ENCODE measurements at places on chromosomes 7 and 10.

GRCh38 chr7:25544254-25544653 lies 316.0 kb upstream of the NPVF start:
- no peak for DNase-seq

GRCh38 chr7:15687546-15688278 lies 1.2 kb upstream of the MEOX2 start:
- DNase-seq: no peak

- DNase-seq: no peak
Measured at GRCh38 chr7:70703785-70704184, 428.2 kb upstream of the GALNT17 start.

- no peak for DNase-seq
Measured at GRCh38 chr10:13834581-13835286, 248.0 kb downstream of the PRPF18 start.

GRCh38 chr7:13904007-13904406 lies 85.5 kb downstream of the ETV1 start:
- DNase-seq: no peak

GRCh38 chr10:19819419-19820033 lies 3.3 kb downstream of the PLXDC2 start:
- DNase-seq: no peak

DNA sequence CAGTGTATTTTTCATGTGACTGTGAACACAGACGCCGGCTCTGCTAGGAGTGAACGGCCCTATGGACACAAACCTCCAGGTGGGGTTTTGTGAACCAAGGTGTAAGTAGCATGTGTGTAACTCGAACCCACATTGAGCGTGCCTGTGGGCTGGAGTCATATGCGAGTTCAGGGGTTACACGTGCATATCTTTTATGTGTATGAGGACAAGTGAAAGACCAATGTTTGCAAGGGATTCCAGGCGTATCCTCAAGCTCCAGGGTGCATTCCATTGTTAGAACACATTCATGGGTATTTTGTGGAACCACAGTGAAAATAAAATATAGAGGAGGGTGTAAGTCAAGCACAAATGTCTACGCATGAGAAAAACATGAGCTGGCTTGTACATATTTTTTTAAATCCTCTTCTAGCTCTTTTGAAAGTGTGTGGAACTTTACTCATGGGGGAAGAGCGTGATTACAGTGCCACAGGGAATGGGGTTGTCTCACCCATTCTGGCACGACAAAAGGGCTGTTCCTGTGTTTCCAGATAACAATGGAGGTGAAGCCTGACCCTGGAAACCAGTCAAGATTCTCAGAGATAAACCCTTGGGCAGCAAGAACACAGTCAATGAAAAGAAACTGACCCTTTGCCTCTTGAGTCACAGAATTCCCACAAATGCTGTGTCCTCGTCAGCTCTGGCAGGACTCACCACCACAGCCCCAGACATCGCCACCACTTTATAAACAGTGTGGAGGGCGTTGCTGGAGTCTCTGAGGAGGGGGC lies 37.0 kb upstream of the GOT1 start:
- no peak for DNase-seq

DNA sequence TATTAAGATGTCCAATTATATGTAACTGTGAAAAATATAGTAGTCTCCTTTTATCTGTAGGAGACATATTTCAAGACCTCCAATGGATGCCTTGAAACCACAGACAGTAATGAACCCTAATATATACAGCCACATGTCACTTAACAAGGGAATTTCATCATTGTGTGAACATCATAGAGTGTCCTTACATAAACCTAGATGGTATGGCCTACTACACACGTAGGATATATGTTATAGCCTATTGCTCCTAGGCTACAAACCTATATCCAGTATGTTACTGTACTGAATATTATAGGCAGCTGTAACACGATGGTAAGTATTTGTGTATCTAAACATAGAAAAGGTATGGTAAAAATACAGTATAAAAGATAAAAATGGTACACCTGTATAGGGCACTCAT lies 32.4 kb downstream of the MTPN start:
- DNase-seq: no peak

GRCh38 chr7:37128327-37129034 lies 320.2 kb downstream of the ELMO1 start:
- DNase-seq: no peak

GRCh38 chr7:95169678-95170077 lies 154.7 kb downstream of the PON1 start:
- no peak for DNase-seq

- DNase-seq: no peak
Measured at GRCh38 chr10:60479305-60480020, 89.8 kb upstream of the ANK3 start.

DNA sequence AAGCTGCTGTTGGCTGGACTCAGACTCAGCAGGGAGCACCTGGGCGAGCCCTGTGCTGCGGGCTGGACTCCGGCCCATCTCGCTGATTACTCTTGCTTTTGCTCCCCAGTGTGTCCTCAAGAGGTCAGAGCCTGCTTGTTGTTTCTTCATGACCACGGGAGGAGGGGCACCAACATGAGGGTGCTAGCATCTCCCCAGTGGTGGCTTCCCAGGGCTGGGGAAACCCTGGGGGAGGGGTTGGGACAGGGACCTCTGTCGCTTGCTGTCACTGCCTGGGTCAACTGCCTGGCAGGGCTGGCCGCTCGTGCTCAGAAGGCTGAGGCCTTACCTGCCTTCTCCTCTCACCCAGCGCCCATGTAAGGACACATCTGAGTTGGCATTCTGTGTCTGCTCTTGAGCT lies 152.3 kb upstream of the SHH start:
- DNase-seq: no peak

- DNase-seq: no peak
Measured at GRCh38 chr7:47470567-47471357, 111.1 kb downstream of the TNS3 start.

GRCh38 chr10:71268758-71269157 lies 50.3 kb upstream of the SLC29A3 start:
- DNase-seq: no peak

DNA sequence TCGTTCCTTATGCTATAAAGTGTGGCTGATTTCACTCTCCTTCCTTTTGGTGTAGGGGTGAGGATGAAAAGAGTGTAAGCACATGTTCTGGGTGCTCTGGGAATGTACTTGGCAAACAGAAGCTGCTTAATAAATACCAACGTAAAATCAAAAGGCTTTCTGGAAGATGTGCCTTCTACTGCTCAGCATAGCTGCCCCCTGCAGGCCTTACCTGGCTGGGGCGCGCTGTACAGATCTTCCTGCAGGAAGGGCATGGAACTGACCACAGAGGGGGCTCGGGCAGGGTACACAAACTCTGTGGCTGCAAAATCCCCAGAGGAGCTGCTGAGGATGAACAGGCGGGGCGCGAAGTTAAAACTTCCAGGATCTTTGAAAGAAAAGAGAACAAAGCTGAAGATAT lies 169.4 kb downstream of the SVIL start:
- no peak for DNase-seq

DNA sequence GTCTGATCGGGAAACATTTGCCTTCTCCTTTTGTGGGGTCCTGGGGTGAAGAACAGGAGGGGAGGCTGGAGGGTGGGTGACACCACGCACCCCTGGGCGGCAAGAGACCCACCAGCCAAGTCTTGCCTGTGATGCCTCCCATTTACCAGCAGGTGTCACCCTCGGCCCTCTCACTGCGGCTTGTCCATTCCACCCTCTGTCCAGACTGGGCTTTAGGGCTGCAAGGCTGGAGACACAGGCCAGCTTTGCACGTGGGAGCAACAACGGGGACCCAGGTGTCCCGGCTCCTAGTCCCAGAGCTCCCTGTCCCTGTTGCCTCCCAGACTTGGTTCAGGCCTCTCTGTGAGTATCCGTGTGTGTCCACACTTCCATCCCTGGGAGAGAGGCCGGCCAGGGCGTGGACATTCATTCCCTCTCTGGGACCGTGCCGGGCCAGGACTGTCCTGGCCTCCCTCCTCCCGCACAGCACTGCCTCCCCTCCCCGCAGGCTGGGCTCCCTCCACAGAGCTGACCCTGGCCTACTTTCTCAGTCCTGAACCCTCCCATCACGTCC lies 36.2 kb upstream of the GTF2IRD1 start:
- DNase-seq: peak; percentile 38

DNA sequence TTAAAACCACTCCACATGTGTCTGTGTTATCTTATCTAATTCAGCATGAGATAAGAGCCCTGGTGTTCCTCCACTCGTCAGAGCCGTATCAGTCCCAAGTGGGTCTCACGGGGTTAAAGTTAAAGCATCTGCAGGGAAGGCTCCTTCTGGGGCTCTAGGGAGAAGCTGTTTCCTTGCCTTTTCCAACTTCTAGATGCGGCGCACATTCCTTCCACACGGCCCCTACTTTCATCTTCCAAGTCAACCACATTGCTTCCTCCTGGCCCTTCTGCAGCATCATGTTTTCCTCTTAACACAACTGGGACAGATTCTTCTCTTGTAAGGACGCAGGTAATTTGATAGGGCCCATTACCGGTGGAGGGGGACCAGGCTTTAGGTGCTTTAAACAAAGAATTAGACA lies 620.1 kb upstream of the DPP6 start:
- DNase-seq: no peak

GRCh38 chr10:63192826-63193225 lies 59.7 kb downstream of the NRBF2 start:
- DNase-seq: no peak

All from SW 1271 (cell line).